ENCODE measurements at places on chromosomes 3 and 15. TPM values are rescaled to one million over a fixed set of nuclear protein-coding genes. Genes with fewer than 3 reads are reported as not detected.

The GOLGA8N gene
- 4.2 TPM for total RNA-seq

The KCNAB1 gene
- 0.74 TPM for total RNA-seq

The BUB1B gene
- total RNA-seq: 48.3 TPM

The CCDC9B gene
- total RNA-seq: 13.1 TPM

The MINAR1 gene
- total RNA-seq: 0.25 TPM

The SEC62 gene
- 98.3 TPM for total RNA-seq

The EIF3J gene
- total RNA-seq: 64.5 TPM

The NRROS gene
- 2.1 TPM for total RNA-seq

The ATR gene
- total RNA-seq: 20.3 TPM

The ILDR1 gene
- total RNA-seq: 18.4 TPM

The ECE2 gene
- 0.37 TPM for total RNA-seq

Data from colonic mucosa (tissue), 4 donors.